ENCODE measurements at places on chromosomes 13 and 19.

DNA sequence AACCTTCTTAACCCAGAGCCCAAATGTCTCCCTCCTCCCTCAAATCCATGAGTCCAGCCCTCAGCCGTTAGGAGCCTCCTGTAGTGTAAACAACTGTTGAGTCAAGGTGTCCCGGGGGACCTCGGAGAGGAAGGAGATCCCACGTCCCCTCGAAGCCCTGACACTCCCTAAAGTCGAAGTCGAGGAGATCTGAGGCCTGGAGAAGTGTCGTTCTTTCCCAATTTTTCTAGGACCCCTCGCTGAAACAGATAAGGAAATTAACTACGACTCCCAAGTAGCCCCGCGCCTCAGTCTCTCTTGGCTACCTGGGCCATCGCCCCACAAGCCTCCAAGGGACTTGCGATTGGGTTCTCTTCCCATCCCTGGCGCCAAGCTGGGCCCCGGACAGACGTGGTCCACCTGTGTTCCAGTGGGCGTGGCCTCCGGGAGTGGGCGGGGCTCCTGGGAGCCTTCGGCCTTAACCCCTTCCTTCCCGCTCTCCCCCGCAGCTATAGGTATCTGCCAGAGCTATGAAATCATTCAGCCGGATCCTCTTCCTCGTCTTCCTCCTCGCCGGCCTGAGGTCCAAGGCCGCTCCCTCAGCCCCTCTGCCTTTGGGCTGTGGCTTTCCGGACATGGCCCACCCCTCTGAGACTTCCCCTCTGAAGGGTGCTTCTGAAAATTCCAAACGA, 869 bp downstream of the GFY start:
- H3K4me1 ChIP-seq = peaks cover 40% of the 10 kb centered on the region
- H3K27ac ChIP-seq = no peak overlapping the region
- peaks cover 48% of the 10 kb centered on the region for H3K27me3 ChIP-seq
- H3K4me3 ChIP-seq = no peak overlapping the region
- H3K36me3 ChIP-seq = no peaks in the 10 kb centered on the region

DNA sequence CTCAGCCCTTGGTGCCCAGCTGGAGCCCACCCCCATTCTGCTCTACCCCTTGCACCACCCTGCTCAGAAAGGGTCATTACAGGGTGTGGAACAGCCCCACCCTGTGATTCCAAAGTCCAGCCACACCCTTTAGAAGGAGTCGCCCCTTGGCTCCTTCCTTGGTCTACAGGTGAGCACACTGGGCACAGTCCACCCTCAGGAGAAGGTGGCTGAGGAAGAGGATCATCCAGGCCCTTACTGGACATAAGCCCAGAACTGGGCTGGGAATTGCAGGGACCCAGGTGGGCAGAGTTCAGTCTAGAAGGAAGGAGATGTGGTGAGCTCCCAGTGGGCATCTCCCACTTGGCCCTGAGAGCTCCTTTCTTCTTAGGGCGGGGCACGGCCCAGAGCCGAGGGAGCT, 8.6 kb downstream of the SLC46A3 start:
- H3K36me3 ChIP-seq = no peaks in the 10 kb centered on the region
- no peaks in the 10 kb centered on the region for H3K4me1 ChIP-seq
- H3K27ac ChIP-seq = no peak overlapping the region
- no peaks in the 10 kb centered on the region for H3K27me3 ChIP-seq

DNA sequence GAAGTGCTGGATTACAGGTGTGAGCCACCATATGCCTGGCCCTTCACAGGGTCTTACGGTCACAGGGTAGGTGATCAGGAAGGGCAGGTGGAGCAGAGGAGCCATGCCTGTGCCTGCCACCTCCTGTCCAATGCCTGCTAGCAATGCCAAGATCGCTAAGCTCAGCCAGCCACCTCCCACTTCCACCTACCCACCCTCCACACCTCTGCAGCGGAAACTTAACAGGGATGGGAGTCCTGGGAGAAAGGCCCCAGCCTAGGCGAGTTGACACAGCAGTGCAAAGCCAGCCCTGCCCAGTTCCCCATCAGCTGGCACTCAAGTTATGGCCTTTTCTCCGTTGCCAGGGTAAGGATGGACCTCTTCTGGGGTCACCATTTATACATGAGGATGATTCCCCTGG, 15.9 kb upstream of the FCHO1 start:
- peaks cover 37% of the 10 kb centered on the region for H3K36me3 ChIP-seq
- no peaks in the 10 kb centered on the region for H3K4me1 ChIP-seq
- DNase-seq = no peak
- no peak overlapping the region for H3K27ac ChIP-seq
- H3K4me3 ChIP-seq = no peak overlapping the region

DNA sequence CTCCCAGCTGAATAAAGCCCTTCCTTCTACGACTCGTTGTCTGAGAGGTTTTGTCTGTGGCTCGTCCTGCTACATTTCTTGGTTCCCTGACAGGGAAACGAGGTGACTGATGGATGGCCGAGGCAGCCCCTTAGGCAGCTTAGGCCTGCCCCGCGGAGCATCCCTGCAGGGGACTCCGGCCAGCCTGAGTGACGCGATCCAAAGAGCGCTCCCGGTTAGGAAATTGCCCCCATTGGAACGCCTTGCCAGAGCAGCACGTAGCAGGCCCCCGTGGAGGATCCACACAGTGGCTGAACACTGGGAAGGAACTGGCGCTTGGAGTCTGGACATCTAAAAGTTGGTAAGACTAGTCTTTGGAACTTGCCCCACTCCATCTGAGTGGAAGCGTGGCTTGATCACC, 296.8 kb upstream of the SGCG start:
- no peak for DNase-seq
- no peak overlapping the region for H3K27ac ChIP-seq
- no peaks in the 10 kb centered on the region for H3K36me3 ChIP-seq

DNA sequence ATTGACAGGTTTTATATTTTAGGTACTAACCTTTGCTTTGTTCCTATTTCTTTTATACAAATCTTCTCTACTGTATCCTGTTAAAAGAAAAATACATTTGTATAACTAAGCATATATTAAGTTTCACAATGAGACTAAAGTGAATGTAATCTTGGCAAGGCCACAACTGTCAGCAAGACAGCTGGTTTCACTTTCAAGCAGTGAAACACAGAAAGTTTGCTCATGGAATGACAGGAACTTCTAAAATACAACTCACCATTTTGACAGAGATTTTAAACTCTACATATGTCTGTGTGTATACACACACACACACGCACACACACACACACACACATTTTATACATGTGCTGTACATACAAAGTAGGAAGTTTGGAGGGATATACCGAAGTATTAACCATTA, 53.3 kb downstream of the PARP4 start:
- peaks cover 83% of the 10 kb centered on the region for H3K36me3 ChIP-seq
- no peaks in the 10 kb centered on the region for H3K27me3 ChIP-seq
- H3K4me1 ChIP-seq = no peaks in the 10 kb centered on the region
- H3K4me3 ChIP-seq = no peak overlapping the region
- H3K27ac ChIP-seq = no peak overlapping the region

DNA sequence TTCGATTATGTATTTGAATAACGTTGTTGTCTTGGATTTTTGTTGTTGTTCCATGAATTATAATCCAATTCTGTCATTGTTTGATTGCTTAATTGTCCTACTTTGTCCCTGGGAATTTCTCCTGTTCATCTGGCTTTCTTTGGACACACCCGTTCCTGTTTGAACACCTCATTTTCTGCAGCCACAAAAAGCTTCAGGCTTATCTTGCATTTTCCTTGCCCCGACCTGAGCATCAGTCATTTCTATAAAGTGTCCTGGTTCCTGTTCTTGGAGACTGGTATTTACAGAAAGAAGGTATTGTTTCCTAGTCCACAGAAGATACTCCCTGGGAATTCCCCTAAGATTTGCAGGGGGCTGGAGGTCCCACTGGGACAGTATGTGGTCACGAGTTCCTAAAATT, 731.8 kb upstream of the ARGLU1 start:
- no peak overlapping the region for H3K4me3 ChIP-seq
- no peak overlapping the region for H3K27ac ChIP-seq

DNA sequence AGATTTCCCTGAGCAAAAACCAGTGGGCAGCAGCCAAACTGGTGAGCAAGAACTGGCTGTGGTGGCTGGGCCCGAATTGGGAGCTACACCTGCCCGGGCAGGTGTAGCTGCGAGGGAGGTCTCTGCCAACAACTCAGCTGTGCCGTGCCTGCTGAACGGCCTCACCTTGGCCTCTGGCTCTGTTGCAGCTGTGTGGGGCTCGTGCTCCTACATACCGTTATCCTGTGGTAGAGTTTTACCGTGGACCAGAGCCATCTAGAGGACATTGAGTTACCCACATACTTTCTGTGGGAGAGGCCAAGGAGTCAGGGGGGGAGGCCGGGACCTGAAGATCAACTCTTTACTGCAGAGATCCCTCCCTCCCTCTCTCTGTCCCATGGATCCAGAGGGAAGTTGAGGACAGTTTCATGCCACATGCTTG, 113.2 kb downstream of the TM9SF2 start:
- H3K4me3 ChIP-seq = no peak overlapping the region
- H3K36me3 ChIP-seq = no peaks in the 10 kb centered on the region
- DNase-seq = peak; percentile 39
- no peaks in the 10 kb centered on the region for H3K27me3 ChIP-seq
- no peak overlapping the region for H3K27ac ChIP-seq

DNA sequence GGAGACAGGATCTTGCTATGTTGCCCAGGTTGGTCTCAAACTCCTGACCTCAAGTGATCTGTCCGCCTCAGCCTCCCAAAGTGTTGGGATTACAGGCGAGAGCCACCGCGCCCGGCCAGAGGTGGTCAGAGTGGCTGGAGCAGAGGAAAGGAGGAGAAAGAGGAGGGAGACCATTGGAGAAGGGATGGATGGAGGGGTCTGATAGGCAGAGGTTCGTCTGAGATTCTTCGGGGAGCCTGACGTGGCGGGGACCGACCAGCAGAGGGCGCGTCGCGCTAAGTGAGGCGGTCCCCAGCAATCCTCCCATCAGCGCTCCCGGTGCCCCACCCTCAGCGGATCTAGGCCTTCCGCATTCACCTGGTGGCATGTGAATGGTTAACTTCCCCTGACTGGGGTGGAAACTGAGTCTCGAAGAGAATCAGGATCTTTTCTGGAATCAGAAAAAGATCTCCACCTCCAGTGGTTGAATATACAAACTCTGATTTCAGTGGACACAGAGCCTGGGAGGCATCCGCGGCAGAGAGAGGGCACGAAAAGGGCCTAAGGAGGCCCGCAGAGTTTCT, 8.8 kb downstream of the GTPBP3 start:
- peaks cover 13% of the 10 kb centered on the region for H3K4me1 ChIP-seq
- H3K36me3 ChIP-seq = peaks cover 14% of the 10 kb centered on the region
- peaks cover 34% of the 10 kb centered on the region for H3K27me3 ChIP-seq
- no peak overlapping the region for H3K4me3 ChIP-seq

DNA sequence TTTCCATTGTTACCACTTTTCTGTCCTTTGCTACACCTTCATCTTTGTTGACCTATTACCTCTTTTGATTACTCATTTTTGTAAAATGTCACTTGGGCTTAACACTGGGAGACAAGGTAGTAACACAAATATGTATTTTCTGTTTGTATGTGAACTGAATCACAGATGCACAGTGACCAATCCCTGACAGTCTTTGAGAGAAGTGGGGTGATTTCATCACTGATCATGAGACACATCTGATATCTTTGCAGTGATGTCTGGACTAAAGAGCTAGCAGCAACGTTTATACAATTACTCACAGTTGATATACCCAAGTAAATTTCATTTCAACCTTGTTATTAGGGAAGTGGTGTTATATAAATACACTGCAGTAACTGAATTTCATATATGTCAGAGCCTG, 1397.4 kb upstream of the SPRY2 start:
- H3K4me1 ChIP-seq = no peaks in the 10 kb centered on the region
- no peak for DNase-seq
- H3K27me3 ChIP-seq = no peaks in the 10 kb centered on the region
- H3K36me3 ChIP-seq = no peaks in the 10 kb centered on the region

DNA sequence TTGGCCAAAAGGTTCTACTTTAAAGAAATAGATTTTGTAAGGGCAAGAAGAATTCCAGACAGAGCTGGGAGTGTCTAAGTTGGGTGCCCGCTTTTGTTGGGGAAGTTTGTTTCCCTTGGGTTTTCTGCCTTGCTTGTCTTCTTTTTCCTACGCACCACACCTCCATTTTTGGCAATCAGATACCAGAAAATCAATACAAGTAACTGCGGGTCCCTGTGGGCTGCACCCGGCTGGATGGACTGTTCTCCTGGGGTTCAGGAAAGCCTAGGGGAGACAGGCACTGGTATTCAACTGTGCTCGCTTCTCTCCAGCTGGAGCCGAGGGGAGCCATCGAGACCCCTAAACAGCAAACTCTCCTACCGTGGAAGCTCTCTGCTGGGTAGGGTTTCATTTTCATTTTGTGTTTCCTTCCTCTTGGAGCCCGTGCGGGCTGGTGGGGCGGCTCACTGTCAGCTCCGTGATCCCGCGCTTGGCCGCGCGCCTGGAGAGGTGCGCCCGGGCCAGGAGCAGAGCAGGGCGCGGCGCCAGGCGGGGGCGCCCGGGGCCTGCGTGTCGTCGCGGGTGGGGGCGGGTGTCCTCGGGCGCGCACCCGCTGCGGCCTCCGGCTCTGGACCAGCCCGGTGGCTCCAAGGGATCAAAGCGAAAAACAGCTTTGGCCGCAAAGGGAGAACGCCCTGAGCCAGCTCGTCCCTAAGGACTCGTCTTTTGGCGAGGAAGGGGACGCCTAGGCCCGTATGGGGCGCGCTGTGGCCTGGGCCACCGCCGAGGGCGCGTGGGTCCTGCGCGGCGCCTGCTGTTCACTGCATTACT, 347.2 kb downstream of the ZNF536 start:
- no peaks in the 10 kb centered on the region for H3K36me3 ChIP-seq
- H3K27me3 ChIP-seq = no peaks in the 10 kb centered on the region
- peak; percentile 62 for DNase-seq

GRCh38 chr19:1268226-1269064, 687 bp upstream of the CIRBP start:
- H3K4me3 ChIP-seq = peak overlapping the region; percentile 83
- H3K27ac ChIP-seq = peak overlapping the region; percentile 92
- peaks cover 27% of the 10 kb centered on the region for H3K36me3 ChIP-seq
- peaks cover 89% of the 10 kb centered on the region for H3K4me1 ChIP-seq
- no peaks in the 10 kb centered on the region for H3K27me3 ChIP-seq

DNA sequence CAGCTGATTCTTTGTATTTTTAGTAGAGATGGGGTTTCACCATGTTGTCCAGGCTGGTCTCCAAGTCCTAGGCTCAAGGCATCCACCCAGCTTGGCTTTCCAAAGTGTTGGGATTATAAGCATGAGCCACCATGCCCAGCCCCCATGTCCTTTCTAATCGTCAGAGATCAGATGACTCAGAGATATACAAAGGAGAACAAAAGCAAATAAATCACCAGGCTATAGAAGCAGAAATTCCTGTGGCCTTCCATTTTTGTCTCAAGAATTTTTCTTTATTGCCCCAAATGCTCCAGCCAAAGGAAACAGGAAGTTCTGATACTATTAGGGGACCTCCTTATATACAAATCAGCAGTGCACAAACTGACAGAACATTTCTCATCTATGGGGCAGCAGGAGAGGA, 207.8 kb downstream of the RFC3 start:
- H3K36me3 ChIP-seq = no peaks in the 10 kb centered on the region
- H3K4me3 ChIP-seq = no peak overlapping the region
- no peaks in the 10 kb centered on the region for H3K27me3 ChIP-seq
- no peak overlapping the region for H3K27ac ChIP-seq
- no peaks in the 10 kb centered on the region for H3K4me1 ChIP-seq
- DNase-seq = no peak

Measured in stomach (tissue), 19 donors.